ENCODE measurements at places on chromosomes 3 and 15.

- DNase-seq = peak; percentile 76
Observed at GRCh38 chr3:79019137-79019923, 748.5 kb downstream of the ROBO1 start.

GRCh38 chr3:59135096-59135495, 85.3 kb upstream of the CFAP20DC start:
- DNase-seq = no peak

DNA sequence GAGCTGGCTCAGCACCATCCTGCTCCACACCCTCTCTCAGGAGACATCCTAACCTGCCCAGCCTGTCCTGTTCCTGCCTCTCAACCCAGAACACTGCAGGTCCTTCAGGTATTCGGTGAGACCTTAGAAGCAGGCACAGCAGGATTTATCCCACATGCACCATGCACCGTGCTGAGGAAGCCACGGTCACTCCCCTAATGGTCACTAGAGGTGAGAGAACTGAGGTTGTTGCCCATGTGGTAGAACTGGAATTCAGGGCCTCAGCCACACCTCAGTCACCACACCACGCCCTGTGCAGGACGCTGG, 36.9 kb downstream of the APBA2 start:
- DNase-seq = no peak

- DNase-seq = no peak
Observed at GRCh38 chr15:70488941-70489848, 274.2 kb downstream of the UACA start.

DNA sequence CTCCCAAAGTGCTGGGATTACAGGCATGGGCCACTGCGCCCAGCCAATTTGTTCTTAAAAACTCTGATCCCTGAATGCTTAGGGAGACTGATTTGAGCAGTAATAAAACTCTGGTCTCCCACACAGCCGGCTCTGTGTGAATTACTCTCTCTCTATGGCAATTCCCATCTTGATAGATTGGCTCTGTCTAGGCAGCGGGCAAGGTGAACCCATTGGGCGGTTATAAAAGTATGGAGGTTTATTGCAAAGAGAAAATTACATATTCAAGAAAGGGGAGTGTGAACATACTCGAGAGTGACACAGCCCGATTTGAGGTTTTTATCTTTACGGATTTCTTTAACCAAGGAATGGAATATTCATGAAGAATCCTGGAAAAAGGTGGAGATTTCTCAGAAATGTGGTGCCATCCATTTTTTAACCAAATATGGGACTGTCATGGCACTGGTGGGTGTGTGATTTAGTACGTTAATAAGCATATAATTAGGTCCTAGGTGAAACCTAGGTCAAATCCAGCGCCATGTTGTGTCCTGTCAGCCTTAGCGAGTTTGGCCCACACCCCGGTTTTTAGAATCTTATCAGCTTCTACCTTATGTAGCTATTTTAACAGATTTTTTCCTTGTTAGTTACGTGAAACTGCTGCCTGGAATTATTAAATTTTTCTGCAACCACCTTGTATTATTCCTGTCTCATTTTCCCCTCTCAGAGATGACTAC, 7.2 kb upstream of the GMPS start:
- no peak for DNase-seq

DNA sequence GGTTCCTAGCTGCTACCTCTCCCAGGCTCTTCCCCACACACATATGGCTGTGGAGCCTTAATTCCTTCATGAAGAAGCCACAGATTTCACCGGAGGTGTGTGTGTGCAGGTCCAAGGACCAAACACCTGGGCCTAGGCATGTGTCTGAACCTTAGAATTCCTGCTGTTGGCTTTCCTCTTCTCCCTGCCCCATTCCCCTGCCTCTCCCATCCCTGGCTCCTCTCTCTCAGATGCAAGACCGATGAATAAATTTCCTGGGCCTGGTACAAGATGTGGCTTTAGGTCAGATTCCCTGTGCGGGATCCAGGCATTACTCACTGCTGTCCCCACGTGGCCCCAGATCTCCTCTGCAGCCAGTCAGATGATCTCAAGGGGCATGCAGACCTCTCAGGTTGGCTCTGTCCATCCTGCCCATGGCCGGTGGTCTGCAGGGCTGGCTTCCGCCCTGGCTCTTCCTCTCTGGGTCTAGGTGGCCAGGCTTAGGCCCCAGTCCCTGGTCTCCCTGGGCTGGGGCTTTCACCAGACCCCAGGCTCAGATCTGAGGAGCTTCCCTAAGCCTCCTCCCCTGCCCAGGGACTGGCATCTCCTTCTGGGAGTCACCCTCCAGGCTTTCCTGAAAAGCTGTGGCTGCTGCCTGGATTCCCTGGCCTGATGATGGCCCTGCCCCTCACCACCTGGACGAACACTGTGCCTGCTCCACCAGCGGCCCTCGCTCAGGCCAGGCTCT, 20.5 kb downstream of the CCR9 start:
- peak; percentile 33 for DNase-seq

DNA sequence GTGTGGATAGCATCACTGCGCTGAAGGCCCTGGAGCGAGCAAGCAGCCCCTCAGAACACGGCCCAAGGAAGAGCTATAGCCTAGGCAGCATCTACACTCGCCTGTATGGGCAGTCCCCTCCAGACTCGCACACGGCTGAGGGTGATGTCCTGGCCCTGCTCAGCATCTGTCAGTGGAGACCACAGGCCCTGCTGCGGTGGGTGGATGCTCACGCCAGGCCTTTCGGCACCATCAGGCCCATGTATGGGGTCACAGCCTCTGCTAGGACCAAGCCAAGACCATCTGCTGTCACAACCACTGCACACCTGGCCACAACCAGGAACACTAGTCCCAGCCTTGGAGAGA, 20.5 kb downstream of the ATRIP start:
- DNase-seq = no peak

- DNase-seq = no peak
Observed at GRCh38 chr3:64848822-64849221, 161.0 kb upstream of the ADAMTS9 start.

DNA sequence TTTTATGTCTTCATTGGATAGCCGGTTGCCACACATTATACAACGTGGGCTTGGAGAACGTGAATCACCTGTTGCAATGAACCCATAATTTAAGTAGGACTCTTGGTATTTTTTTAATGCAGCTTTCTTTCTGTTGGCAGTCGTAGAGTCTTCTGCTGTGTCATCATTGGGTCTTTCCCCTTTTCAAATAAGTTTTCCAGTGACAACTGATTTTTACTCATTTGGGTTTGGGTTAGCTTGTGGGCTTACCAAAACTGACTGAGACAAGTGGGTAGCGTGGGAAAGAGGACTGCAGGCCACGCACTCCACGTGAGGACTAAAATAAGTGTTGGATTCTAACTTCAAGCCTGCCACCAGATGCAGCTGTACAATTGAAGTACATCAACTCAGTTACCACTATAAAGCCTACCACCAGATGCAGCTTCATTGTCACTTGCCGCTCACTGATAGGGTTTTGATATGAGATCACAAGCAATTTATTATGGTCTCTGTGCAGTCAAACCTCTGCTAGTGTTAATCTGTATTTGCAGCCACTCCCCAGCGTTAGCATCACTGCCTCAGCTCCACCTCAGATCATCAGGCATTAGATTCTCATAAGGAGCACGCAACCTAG, 6.4 kb upstream of the CAPN7 start:
- DNase-seq = no peak

- DNase-seq = no peak
Observed at GRCh38 chr3:139630542-139630941, 47.2 kb downstream of the NMNAT3 start.

- DNase-seq = no peak
Observed at GRCh38 chr3:123054931-123055330, 11.9 kb upstream of the PDIA5 start.

GRCh38 chr3:3603351-3603750, 195.9 kb upstream of the LRRN1 start:
- no peak for DNase-seq

GRCh38 chr15:89680282-89680873, 1.2 kb upstream of the PLIN1 start:
- no peak for DNase-seq

- no peak for DNase-seq
Observed at GRCh38 chr3:10917176-10917575, 75.4 kb upstream of the SLC6A1 start.

- DNase-seq = no peak
Observed at GRCh38 chr3:128369881-128370642, 96.6 kb downstream of the DNAJB8 start.

Measured in HEK293T (cell line).